ENCODE measurements at places on chromosomes 2 and 18.

DNA sequence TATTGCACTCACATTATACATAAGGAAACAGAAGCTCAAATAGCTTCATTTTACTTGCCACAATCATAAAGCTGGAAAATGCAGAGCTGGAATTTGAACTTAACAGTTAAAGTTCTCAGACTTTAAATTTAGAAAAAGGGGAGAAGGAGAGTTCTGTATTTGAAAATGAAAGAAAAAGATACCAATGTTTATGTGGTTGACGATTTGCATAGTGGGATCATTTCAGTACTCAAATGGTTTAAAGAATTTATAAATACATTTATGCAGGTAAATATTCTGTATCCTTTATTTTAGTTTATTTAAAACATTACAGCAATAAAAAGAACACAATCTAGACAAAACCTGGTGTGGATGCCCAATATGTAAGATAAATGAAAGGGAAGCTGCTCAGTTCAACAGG lies 25.5 kb upstream of the STAT4 start:
- DNase-seq, result no peak

DNA sequence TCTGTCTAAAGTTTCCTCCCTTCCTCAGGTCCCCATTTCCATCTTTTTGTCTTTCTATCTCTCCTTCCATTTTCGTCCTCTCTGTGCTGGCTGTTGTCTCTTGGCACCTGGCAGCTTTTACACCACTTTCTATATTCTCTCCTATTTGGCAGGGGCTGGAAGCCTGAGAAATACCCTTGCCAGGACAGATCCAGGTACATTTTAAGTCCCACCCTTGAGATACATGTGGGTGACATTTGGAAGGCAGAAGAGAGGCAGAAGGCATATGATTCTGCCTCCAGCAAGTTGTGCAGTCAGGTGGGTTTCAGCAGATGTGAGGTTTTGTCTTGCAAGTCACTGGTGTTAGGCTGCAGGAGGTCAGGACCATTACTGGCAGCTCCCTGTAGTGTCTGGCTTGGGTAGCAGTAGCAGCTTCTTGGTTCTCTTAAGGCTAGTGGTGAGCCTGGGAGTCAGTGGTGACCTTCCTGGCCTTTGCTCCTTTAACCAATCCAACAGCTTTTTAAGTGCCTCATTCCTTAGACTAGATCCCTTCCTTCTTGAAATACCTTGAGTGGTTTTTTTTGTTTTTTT lies 90.1 kb downstream of the CAPN13 start:
- no peak for DNase-seq

DNA sequence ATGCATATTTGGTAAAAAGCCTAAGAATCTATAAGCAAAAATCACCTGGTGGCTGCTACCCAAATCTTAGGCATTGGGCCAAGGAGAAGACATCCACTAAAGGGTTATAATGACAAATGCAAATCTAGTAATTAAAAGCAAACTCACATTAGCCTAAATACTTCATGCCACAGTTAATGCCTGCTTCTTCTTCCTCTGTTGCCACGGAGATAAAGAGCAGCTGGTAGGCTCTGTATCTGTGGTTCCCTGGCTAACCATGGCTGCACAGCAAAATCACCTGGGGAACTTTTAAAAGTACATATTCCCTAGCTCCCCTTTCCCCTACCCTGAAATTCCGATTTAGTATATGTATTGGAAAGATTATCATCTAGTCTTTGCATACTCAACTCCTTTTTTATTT lies 114.3 kb downstream of the LNPK start:
- no peak for DNase-seq

- no peak for DNase-seq
Observed at GRCh38 chr2:217520356-217521010, 482.3 kb downstream of the TNS1 start.

GRCh38 chr18:23487738-23488570 lies 15.4 kb upstream of the RMC1 start:
- peak; percentile 31 for DNase-seq

DNA sequence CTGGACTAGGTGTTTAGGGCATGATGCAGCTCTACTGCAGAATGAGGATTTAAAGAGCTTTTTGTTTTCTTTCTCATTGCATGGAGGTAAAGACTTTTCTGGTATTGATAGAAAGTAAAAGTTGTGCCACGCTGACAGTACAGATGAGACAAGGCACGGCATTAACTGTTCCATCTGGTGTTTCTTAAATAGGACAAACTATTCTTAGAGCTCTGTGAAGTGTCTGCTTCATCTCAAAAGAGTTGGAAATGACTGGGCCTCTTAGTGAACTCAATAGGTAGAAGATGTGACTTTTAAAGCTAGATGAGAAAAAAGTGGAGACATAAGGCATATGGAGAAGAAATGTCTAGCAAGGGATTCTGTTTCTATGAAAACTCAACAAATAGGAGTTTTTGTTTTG lies 321.8 kb downstream of the RPRM start:
- no peak for DNase-seq

GRCh38 chr2:221444106-221444505 lies 128.0 kb downstream of the EPHA4 start:
- no peak for DNase-seq

- DNase-seq, result no peak
Observed at GRCh38 chr2:199987586-199987985, 32.2 kb downstream of the MAIP1 start.

- no peak for DNase-seq
Observed at GRCh38 chr18:50775207-50775606, 44.6 kb downstream of the MRO start.

DNA sequence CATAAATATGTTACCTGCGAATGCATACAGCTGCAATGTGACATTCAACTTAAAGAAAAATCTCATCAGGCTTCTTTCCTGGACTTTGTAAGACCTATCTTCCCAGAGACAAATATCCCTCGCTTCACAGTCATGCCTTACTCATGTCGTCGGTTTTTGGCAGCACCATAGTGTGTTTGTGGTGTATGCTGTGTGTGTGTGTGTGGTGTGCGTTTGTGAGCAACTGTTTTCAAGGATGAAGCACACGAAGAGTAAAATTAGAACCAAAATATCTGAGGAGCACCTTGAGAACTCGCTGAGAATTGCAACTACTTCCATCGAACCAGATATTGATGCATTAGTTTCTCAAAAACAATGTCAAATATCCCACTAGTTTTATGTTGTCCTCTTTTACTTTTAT lies 56.9 kb downstream of the ASB1 start:
- no peak for DNase-seq

DNA sequence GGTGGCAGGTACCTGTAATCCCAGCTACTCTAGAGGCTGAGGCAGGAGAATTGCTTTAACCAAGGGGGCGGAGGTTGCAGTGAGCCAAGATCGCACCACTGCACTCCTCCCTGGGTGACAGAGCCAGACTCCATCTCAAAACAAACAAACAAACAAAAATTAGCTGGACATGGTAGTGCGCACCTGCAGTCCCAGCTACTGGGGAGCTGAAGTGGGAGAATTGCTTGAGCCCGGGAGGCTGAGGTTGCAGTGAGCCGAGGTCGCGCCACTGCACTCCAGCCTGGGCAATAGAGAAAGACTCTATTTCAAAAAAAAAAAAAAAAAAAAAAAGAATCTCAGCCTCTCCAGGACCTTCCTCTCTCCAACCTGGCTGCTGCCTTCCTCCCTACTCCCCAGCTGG lies 20.1 kb downstream of the SRSF7 start:
- no peak for DNase-seq

GRCh38 chr2:110829413-110830146 lies 97.2 kb downstream of the ACOXL start:
- no peak for DNase-seq

DNA sequence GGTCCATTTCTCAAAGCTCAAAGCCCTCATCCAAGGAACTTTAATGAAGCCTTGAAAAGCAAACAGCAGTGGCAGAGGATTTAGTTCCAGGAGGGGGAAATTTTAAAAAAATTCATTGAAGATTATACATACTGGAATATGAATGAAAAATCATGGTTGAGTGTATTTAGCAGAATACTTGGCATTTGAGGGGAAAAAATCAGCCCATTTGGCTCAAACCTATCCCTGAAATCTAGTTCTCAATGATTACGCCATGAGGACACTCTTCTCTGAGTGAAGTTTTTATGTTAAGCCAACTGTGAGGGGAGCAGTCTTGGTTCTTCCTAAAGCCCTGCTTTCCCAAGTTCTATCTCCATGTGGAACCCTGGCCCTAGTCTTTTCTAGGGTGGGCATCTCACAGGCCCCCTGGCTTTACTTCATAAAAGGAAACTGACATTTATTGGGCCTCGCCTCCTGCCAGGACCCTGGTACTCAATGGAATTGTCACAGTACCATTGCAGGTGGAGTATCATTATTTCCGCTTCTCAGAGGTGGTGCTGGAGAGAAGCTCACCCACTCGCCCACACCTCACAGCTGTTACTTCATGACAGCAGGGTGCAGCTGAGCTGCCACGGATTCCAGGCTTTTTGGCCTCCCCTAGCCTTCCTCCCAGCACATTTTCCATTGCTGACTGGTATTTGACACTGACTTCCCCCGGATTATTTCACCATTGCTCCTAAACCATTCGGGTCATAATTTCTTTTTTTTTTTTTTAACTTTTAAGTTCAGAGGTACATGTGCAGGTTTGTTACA lies 56.8 kb downstream of the NXPH2 start:
- DNase-seq, result no peak

GRCh38 chr2:55869637-55870325 lies 53.8 kb downstream of the EFEMP1 start:
- DNase-seq, result no peak

- DNase-seq, result no peak
Observed at GRCh38 chr18:12423393-12423792, 15.7 kb downstream of the PRELID3A start.
